ENCODE measurements at places on chromosomes 6 and 20.

GRCh38 chr6:106973836-106974335, 643 bp downstream of the CD24 start:
- no peak for DNase-seq

DNA sequence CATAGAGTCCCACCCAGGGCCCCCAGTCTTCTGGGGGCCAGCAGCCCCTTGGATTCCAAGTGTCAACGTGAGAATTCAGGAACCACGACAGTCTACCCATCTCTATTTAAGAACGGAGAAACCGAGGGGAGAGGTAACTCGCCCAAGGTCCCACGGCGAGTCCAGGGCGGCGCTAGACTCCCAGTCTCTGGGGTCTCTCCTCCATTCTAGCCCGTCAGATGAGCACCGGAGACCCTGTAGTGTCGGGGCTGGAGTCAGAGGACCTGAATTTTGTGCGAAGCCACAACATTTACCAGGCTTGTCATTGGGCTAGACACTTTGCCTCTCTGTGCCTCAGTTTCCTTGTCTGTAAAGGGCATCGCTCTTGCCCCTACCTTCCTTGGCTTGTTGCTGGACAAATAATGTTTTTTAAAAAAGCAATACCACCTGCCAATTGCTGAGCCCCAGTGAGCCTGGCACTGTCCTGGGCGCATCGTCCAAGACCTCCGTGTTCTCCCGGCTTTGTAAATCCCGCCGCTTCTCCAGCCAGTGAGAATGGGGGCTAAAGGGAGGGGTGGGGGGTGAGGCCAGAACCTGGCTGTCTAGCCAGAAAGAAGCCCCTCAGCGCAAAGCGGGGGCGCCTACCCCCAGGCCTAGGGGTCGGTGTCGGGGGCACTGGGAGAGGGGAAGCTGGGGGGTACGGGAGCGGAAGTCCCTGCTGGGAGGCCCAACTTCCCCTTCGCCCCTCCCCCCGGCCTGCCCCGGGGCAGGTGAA, 91.7 kb downstream of the NCR2 start:
- DNase-seq, result no peak

GRCh38 chr20:50572938-50573777, 63.0 kb downstream of the PTPN1 start:
- no peak for DNase-seq

- DNase-seq, result no peak
Measured at GRCh38 chr6:83202031-83202430, 8.9 kb downstream of the RWDD2A start.

- no peak for DNase-seq
Measured at GRCh38 chr6:158220786-158221442, 52.8 kb downstream of the GTF2H5 start.

DNA sequence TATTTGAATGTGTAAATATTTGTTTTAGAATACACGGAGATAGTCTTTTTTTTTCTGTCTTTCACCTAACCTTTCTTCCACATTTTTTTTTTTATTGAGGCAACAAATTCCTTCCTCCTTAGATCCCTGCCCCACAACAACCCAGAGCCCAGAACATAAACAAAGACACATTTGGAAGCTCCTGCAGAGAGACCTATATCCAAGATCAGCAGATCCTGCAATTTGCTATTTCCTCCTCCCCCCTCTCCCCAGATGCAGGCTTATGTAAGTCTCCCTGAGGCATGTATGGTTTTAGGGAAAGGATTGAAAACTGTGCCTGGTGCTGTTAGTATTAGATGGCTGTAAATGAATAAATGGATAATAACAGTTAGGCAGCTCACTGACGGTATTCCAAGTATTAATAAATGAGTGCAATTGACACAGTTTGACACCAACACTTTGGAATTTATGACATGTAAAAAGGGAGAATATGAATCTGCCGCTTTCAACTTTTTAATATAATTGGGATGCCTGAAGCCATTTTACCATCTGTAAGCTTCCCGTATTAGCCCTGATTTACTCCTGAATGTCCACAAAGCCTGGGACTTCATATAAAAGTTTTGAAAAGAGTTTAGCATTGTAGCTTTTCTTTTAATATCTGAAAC, 608.3 kb upstream of the CITED2 start:
- no peak for DNase-seq

DNA sequence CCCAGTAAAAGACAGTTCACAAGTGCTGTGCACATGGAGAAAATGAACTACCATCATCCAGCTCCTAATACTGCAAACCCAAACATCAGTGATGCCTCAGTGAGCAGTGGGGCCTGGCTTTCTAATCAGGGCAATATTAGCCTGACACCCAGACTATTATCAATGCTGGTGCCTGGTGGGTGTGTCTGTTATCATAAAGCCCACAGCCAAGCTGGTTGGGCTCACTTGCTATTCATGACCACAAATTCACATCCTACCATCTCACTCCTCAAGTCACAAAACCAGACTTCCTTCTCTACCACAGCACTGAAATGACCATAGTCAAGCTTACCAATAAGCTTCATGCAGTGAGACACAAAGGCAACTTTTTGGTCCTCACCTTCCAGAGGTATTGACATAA, 180.8 kb upstream of the PLN start:
- DNase-seq, result no peak

- peak; percentile 28 for DNase-seq
Measured at GRCh38 chr6:152720974-152721373, 23.3 kb downstream of the MYCT1 start.

GRCh38 chr6:17790489-17790888, 83.8 kb upstream of the NUP153 start:
- DNase-seq, result no peak

- DNase-seq, result no peak
Measured at GRCh38 chr6:138431256-138432062, 27.4 kb downstream of the HEBP2 start.

DNA sequence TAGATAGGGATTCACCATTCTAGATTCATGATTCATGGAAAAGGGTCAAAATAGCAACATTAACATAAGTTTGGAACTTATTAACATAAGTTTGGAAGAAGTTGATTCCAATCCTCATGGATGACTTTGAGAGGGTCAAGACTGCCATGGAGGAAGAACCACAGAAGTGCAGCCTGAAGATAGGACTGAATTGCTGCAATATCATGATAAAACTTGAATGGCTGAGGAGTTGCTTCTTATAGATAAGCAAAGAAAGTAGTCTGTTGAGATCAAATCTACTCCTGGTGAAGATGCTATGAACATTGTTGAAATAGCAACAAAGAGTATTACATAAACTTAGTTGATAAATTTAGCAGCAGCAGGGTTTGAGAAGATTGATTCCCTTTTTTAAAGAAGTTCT, 62.2 kb downstream of the GMDS start:
- DNase-seq, result no peak

GRCh38 chr20:9510911-9511310, 3.5 kb upstream of the LAMP5 start:
- no peak for DNase-seq

DNA sequence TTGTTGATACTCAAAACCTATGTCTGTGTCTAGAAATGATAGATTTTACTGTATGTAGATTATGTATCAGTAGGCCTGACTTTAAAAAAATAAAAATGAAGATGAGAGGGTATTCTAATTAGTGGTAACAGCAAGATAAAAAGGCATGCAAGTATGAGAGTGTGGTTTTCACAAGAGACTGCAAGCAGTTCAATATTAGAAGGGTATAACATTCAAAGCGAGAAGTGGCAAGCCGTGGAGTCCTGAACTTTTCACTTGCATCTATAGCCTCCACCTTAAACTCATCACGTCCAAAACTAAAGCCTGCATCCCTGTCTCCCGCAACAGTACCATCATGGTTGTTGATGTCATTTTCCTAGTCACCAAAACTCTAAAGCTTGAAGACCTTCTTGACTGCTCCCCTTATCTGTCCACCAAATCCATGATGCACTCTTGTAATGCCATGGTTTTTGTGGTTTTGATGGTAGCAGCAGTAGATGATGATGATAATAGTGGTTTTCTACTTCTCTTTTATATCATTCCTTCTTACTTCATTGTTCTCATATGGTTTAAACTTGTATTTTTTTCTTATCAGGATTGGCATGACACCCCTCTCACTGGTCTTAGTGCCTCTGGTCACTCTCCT, 9.2 kb upstream of the CGA start:
- no peak for DNase-seq

GRCh38 chr6:50846852-50847155, 28.1 kb downstream of the TFAP2B start:
- no peak for DNase-seq

DNA sequence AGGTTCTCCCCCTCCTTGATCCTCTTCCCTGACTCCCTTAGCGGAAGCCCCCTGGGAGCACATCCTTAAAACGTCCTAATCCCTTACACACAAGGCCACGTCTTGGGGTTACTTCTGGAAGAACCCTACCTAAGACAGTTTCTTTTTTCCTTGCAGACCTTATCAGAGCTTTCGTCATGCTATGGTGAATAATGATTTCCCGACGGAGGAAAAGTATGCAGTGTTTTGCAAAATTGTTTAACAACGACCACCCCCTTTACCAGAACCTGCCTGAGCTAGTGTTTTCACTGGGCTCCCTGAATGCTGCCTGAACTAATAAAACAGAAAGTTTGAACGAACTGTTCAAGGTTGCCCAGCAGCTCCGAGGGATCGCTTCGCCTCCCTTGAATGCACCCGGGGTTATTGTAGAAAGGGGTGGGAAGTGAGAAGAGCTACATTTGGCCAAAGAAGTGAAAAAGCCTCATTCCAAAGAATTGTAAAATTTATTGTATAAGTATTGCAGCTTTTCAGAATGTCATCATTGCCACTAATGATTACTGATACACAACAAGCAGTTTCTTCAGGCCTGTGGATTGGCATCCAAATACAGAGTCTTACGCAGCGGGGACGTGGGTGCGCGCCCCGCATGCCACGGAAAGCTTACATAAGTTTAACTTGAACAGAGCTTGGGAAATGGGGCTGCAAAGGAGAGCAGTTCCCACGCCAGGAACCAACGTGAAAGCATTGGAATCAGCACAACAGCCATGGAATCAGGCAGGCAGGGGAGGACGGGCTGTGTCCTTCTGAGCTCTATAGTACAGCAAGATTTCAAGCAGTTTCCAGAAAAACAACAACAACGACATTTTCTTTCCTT, 27.9 kb upstream of the ZBP1 start:
- DNase-seq, result no peak

- DNase-seq, result no peak
Measured at GRCh38 chr6:84103029-84103428, 69.5 kb downstream of the MRAP2 start.

DNA sequence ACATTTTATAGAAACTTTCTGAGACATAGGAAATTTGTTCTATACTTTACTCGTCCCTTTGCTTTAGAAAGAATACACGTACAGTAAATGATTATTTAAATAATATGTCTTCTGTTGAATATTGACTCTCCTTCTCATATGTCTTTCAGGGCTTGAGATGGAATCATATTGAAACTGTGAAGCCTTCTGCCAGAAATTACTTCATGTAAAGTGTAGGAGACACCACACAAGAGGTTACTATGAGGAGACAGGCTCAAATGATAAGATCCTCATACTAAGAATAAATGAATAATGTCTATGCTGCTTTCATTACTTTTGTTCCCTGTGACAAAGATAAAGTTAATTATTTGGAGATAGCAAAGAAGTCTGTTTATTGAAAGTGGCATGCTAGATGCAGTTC, 1240.3 kb upstream of the MAP3K7 start:
- no peak for DNase-seq

DNA sequence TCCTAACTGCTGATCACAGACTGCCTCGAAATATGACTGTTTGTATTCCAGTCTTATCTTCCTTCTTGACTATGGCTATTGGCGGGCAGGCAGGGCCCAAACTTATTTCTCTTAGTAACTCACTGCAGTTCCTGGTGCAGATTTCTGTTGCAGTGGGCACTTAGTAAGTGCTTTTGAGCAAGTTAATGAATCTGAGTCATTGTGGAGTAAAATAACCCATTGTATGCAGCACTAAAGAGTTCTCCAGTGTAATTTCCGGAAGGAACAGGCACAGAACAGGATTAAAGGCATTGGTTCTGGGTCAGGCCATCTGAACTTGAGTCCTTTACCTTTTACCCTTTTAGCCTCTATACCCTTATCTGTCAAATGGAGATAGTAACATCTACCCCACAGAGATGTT, 23.6 kb downstream of the SLC35F1 start:
- no peak for DNase-seq

GRCh38 chr6:114713690-114714089, 370.9 kb upstream of the HS3ST5 start:
- DNase-seq, result no peak

DNA sequence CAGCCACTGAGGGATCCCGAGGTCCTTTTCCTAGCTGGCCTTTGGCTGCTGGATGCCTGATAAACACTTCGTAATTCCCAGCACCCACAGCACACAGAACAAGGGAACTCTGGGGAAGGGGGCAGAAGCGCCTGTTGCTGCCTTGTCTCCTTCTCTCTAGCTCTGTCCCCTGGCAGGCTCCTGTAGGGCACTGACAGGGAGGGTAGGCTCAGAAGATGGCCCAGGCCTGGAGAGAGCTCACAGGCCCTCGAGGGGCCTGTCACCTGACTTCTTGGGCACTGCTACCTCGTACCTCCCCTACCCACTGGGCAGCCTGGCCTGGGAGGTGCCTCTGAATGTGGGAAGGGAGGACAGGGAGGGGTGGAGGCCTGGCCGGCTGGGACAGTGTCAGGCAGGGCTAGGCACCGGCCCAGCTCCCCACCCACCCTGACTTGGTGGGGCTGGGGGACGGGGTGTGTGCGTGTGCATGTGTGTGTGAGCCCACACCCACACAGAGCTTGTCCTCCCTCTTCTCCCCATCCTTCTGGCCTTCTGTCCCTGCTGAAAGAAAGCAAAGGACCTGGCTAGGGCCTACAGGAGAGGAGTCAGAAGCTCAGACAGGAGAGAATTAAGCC, 18.1 kb downstream of the C6orf132 start:
- no peak for DNase-seq

- DNase-seq, result no peak
Measured at GRCh38 chr6:63859528-63859927, 223.9 kb downstream of the PHF3 start.

DNA sequence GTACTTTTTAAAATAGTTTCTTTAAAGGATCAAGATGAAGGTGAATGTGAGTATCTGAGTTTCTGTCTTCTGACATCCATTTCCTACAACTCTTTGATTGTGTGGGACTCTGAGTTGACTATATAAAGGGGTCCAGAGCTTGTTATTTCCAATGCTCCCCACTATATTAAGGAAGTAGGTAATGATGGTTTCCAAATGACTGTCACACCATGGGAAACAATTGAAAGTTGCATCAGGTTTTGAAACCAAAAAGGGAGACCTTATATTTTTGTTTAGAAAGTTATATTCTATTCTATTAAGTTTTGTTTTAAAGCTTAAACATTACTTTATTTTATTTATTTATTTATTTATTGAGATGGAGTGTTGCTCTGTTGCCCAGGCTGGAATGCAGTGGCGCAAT, 11.2 kb downstream of the CASS4 start:
- no peak for DNase-seq

- DNase-seq, result no peak
Measured at GRCh38 chr6:128397996-128398395, 122.4 kb downstream of the PTPRK start.

GRCh38 chr6:160367798-160368547, 19.8 kb downstream of the SLC22A3 start:
- no peak for DNase-seq

GRCh38 chr6:165854061-165854862, 191.2 kb upstream of the PDE10A start:
- no peak for DNase-seq

- no peak for DNase-seq
Measured at GRCh38 chr6:83313882-83314281, 117.0 kb downstream of the ME1 start.

- no peak for DNase-seq
Measured at GRCh38 chr6:42025066-42025844, 25.1 kb upstream of the TAF8 start.

GRCh38 chr20:13817342-13817741, 32.5 kb downstream of the NDUFAF5 start:
- DNase-seq, result no peak

All from kidney epithelial cell (primary cell).